ENCODE measurements at places on chromosomes 6 and 20.

GRCh38 chr6:133568970-133569889 lies 319.7 kb upstream of the TCF21 start:
- DNase-seq: peak; percentile 81

DNA sequence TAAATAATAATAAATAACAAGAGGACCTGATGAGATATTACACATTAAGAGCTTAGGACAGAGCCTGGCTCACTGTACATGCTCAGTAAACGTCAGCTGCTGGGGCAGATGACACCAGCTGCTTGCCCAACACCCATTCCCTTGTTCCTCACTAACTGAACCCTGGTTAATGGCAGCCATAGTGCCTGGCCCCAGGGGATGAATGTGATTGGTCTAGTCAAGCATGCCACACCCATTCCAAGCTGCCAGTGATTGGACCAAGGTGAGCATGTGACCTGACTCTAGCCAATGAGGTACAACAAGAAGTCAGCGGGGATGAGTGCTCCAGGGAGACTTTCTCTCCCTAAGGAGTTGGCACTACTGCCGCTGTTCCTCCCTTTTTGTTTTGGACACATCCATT lies 85.1 kb upstream of the PTPN1 start:
- DNase-seq: no peak

DNA sequence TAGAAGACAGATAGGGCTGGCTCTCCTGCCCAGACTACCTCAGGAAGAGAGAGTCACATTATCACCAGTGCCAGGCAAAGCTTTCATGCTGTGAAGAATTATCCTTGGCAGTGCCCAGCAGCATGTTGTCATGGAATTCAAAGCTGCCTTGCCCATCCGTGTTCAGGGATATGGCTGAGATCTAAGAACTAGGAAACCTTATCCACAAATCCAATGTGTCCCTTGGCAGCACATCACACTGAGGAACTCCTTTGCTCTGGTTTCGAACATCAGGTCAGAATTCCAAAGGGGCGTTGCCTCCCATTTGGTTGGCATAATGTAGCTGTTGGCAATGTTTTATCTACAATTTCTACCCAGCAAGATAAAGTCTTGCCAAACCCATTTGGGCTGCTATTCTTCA lies 52.7 kb downstream of the ADGRF1 start:
- DNase-seq: peak; percentile 86

- no peak for DNase-seq
These were observed 891 bp downstream of the RSPO3 start for GRCh38 chr6:127119102-127120022.

- DNase-seq: no peak
These were observed 127.9 kb downstream of the FARS2 start for GRCh38 chr6:5389086-5389745.

- DNase-seq: no peak
These were observed 733.7 kb upstream of the CITED2 start for GRCh38 chr6:140108167-140108566.

GRCh38 chr6:149314325-149314905 lies 3.1 kb upstream of the TAB2 start:
- no peak for DNase-seq

GRCh38 chr6:134574491-134574890 lies 256.6 kb upstream of the SGK1 start:
- no peak for DNase-seq

DNA sequence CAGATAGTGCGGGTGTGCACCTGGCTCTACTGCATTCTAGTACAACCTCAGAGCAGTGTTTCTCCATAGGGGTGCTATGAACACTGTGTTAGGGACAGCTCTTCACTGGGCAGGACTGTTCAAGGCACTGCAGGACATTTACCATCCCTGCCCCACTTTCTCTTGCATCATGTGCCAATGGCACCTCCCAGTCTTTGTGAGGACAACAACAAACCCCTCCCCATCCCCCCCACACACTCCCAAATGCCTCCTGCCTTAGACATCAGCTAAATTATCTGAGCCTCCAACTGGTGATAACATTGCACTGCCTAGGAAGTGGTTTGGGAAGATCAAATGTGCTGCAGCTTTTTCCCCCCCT lies 98.9 kb downstream of the FYN start:
- DNase-seq: peak; percentile 72

GRCh38 chr20:6502219-6502618 lies 265.3 kb upstream of the BMP2 start:
- DNase-seq: no peak

GRCh38 chr20:3162080-3162611 lies 2.5 kb upstream of the FASTKD5 start:
- no peak for DNase-seq

- no peak for DNase-seq
These were observed 91.4 kb downstream of the THBS2 start for GRCh38 chr6:169162249-169162648.

- no peak for DNase-seq
These were observed 552.5 kb downstream of the HAO1 start for GRCh38 chr20:7387638-7388193.

DNA sequence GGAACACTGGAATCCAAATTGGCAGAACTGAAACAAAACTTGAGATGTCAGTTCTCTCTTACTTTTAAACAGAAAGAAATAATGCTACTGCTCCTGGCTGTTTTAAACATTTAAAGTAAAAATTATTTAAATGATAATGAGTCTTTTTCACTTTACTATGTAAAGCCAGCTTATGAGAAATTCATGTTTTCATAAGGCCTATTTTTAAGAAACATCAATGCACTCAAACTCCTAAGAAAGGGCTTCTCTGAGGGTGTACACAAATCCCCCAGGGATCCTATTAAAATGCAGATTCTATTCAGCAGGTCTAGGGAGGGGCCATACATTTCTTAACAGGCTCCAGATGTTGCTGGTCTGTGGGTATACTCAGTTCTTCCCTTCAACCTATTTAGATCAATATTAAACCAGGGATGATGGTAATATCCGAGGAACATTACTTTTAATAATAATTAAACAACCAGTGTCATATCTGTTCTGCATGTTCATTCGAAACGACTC lies 2.3 kb downstream of the FERMT1 start:
- DNase-seq: no peak

- no peak for DNase-seq
These were observed 15.8 kb downstream of the PSMB1 start for GRCh38 chr6:170537329-170537728.

DNA sequence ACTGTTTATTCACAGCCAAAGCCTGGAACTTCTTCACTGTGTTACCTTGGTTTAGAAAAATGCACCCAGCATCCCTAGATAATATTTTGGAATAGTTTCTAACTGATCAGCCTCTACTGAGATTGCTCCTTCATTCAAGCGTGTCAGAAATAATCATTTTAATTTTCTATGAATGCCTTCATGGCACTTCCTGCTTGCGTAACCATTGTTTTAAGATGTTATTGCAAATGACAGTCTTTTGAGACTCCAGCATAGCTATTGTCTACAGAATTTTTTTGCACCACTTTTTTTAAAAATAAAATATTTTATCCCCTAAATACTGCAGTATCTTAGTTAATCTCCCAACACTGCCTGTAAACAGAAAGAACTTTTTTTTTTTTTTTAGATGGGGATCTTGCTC lies 213.1 kb downstream of the PHACTR1 start:
- no peak for DNase-seq

- DNase-seq: no peak
These were observed 18.3 kb upstream of the AGPAT4 start for GRCh38 chr6:161292145-161292544.

GRCh38 chr6:129402244-129402643 lies 307.7 kb downstream of the ARHGAP18 start:
- DNase-seq: no peak

DNA sequence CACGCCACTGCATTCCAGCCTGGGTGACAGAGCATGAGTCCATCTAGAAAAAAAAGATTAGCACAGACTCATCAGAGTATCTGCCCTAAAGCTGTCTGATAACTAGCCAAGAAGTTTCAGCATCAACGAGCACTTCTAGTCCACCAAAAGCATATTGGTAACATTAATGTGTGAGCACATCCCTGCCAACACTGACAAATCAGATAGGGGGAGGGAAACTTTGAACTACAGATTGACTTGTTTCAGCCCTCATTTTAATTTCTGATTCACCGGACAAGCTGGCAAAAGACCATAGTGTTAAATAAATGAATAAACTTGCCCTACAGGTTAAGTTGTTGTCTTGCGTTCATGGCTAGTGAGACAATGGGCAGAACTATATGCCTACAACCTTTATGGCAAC lies 7.7 kb upstream of the SEC63 start:
- peak; percentile 82 for DNase-seq

GRCh38 chr6:77609106-77609505 lies 43.7 kb upstream of the MEI4 start:
- DNase-seq: no peak

Data from NCI-H226 (cell line).